ENCODE measurements at places on chromosomes 11 and 22.
A peak's percentile ranks its signal among the peaks of the same experiment; 100 is the strongest.

GRCh38 chr11:108009497-108010370 lies 1.0 kb downstream of the CUL5 start:
- DNase-seq: peak; percentile 10

DNA sequence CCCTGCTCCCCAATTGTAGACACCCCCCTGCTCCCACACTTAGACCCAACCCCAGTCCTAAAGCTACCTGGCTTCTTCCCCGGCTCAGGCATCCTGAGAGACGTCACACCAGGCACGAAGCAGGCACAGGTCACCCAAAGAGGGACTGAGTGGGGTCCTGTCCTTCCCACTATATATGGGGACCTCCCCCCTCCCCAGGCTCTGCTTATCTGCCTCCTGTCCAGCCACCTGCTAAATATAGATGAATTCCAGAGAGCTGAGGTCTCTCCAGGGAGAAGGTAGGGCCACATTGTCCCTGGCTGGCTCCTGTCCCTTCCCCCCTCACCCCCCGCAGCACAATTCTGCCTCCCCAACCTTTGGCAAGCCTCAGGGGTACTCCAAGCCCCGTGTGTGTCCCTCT lies at the start of gene MYBPC3:
Gene MYBPC3, minus strand, starts transcription at position 147 of the 400 bp plus-strand sequence. Its CDS starts 55 bp downstream, at position 92.
- DNase-seq: no peak

DNA sequence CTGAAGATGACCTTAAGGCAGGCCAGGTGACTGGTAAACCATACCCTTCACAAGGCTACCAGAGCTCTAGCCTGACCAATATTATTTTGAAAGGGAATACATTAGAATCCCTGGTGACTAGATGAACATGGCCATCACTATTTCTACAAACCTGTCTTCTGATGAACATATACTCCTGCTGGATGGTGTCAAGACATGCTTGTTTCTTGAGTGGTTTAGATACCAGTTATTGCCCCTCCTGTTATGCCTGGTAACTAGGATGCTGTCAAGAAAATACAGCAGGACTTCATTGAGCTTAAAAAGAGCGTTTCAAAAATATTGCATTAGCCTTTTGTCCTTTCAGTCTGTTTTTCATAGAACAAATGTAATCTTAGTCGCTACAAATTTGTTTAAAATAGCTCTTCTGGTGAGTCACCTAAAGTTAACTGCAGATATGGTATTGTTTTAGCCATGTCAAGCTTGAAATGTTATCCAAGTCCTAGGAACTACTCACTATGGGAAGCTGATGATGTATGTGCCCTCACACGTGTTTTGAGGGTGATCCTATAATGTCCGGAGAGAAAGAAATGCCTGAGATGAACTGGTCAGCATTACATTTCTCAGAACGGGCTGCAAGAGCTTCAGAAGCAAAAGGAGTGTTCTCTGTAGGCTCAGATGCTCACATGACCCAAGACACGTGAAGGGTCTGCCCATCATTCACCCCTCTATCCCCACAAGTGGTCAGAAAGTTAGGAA lies 20.6 kb downstream of the ADM start:
- DNase-seq: peak; percentile 93

DNA sequence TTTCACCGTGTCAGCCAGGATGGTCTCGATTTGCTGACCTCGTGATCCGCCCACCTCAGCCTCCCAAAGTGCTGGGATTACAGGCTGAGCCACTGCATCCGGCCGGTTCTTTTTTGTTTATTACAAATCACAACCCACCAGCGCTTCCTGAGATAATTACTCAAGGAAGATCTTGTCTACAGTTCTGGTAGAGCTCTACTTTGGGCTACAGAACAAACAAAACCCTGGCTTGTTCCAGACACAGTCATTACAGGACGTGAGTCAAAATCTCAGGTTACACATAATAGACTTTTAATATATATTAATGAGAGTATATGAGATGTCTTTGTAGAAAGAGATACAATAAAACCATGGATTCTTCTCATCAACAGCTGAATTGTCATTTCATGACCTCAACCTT lies 42.8 kb upstream of the NUP50 start:
- no peak for DNase-seq

DNA sequence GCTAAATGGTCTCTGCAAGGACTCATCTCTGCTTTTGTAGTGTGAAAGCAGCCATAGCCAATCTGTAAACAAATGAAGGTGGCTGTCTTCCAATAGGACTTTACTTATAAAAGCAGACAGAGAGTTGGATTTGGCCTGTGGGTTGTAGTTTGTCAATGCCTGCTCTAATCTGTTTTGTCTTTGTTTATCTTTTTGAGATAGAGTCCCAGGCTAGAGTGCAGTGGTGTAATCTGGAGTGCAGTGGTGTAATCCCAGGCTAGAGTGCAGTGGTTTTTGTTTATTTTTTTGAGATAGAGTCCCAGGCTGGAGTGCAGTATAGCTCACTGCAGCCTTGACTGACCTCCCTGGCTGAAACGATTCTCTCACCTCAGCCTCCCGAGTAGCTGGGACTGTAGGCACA lies 8.6 kb downstream of the PPP6R3 start:
- peak; percentile 53 for DNase-seq

DNA sequence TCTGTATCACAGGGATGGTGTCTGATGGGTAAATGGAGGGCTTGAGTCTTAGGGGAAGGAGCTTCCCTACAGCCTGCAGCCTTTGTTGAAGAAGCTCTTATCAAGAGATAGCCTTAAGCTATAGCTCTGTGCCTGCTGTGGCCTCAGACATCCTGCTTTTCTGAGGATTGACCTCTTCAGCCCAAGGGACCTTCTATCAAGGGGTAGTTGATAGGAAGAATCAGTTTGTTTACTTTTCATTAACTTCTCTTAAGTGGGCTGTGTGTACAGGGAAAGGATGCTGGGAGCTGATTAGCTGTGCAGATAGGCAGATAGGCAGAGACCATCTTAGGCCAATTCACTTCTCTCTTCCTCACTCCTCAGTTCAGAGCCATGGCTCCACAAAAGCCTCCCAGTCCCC lies 151.8 kb upstream of the CADM1 start:
- DNase-seq: no peak

DNA sequence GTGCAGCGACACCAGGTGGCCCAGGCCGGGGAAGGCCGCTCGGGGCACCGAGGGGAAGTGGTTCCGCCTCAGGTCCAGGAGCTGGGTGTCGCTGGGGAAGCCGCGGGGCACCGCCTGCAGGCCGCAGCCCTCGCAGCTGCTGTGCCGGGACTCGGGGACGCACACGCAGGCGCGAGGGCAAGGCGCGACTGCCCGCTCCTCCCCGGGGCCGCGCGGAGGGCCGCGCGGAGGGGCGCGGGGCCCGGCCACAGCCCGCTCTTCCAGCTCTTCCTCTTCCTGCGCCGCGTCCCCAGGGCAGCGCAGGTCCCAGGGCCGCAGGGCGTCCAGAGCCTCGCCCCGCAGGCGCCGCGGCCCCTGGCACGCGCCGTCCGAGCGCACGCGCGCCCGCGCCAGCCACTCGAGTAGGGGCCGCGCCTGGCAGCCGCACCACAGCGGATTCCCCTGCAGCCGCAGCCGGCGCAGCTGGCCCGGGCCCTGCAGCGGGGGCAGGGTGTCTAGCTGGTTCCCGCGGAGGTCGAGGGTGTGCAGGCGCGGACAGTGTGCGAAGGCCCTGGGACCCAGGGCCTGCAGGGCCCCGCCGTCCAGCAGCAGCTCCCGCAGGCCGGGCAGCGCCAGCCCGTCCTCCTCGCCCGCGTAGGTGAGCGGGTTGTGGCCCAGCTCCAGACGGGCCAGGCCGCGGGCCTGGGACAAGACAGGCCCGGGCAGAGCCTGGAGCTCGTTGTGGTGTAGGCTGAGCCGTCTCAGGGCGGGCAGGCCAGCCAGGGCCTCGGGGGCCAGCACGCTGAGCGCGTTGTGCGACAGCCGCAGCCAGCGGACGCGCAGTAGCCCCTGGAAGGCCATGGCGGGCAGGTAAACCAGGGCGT lies 2.8 kb downstream of the CHADL start:
- peak; percentile 27 for DNase-seq

GRCh38 chr11:73498343-73498742 lies 99.6 kb downstream of the FAM168A start:
- DNase-seq: no peak

GRCh38 chr22:28341001-28341400 lies 338.6 kb downstream of the TTC28 start:
- DNase-seq: no peak

DNA sequence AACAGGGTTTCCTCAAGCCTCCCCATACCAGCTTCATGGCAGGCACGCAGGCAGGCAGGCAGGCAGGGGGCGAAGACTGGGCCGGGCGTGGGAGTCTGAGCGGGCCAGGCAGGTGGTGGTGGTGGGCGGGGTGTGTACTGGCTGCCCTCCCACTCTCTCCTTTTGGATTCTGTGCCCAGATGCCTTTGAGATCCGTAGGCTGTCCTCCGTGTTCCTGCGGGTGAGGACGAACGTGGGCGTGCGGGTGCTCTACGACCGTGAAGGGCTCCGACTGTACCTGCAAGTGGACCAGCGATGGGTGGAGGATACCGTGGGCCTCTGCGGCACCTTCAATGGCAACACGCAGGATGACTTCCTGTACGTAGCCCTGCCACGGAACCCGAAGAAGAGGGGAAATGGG lies 23.0 kb downstream of the OTOG start:
- no peak for DNase-seq

DNA sequence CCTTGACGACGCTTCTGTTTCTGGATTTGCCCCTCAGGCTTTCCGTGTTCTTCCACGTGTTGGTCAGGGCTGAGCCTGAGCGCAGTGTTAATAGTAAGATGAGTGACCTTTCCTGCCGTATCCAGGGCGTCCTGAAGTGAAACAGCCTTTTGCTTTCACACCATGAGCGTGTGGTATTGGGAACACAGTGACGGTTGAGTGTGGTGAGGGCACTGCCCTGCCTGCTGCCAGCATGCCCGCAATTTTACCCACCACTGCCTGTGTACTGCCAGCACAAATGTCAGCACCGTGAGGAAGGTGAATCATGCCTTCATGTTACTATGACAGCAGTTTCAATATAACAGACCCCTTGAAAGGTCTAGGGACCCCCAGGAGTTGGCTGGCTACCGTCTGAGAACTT lies 217.1 kb downstream of the TBC1D22A start:
- no peak for DNase-seq

DNA sequence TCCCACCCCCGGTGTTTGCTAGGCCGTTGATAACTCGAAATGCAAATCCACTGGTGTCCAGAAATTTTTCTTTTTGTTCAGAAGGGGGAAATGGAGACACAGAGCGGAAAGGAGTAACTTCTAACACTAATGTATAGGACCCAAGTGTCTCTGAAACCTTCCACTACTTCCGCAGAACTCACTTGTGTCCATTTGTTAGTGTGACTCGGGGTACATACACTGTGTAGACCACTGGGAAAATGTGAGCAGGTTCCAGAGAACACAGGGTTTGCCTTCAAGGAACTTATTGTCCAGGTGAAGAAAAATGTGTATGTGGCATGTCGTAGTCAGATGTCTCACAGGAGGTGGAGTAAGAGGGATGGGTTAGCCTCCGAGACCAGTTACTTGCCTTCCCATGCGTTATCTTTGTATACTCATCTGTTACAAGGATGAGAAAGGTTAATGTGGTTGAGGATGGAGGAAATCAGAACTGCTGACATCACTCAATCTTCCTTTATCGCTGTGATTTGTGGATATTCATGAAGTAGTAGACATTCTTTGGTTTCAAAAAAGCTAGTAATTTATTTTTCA lies 857 bp downstream of the ARCN1 start:
- DNase-seq: peak; percentile 70

GRCh38 chr22:19806213-19807160 lies 45.9 kb downstream of the TBX1 start:
- peak; percentile 22 for DNase-seq

GRCh38 chr11:20112291-20113148 lies 47.8 kb downstream of the DBX1 start:
- DNase-seq: peak; percentile 99

- no peak for DNase-seq
Observed at GRCh38 chr11:97964332-97965004, 1056.3 kb upstream of the CNTN5 start.

- no peak for DNase-seq
Observed at GRCh38 chr22:32199341-32199740, 5.5 kb downstream of the RFPL2 start.

DNA sequence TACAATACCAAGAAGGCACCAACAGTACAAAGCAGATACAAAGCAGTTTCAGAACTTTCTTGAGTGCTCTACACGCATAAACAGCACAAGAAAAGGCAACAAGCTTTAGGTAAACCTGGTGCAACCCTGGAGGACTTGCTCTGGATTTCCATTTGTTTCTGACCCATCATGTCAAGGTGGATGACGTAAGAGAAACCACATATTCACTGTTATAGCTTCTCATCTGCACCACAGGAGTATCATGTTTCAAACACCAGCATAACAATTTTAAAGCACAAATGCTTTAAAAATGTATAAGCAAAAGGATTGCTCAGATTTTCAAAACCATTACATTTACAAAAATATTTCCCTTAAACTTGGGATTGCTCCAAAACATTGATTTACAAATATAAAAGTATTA lies 25.0 kb upstream of the YPEL1 start:
- DNase-seq: peak; percentile 95

DNA sequence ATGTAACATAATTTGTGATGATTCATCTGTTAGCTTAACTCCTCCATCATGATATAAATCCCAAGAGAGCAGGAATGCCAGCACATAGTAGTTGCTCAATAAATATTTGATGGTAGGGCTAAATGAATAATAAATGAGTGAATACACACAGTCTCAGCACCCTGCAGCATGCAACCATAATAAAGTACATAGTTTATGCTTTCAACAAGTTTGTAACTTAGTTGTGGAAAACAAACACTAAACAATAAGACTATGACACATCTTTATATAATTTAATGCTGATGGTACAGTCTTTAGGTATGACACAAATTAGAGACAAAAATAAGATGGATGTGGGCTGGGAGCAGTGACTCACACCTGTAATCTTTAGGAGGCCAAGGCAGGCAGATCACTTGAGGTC lies 3.8 kb downstream of the ALKBH8 start:
- peak; percentile 86 for DNase-seq

GRCh38 chr11:77183431-77183984 lies 55.5 kb downstream of the MYO7A start:
- DNase-seq: no peak

DNA sequence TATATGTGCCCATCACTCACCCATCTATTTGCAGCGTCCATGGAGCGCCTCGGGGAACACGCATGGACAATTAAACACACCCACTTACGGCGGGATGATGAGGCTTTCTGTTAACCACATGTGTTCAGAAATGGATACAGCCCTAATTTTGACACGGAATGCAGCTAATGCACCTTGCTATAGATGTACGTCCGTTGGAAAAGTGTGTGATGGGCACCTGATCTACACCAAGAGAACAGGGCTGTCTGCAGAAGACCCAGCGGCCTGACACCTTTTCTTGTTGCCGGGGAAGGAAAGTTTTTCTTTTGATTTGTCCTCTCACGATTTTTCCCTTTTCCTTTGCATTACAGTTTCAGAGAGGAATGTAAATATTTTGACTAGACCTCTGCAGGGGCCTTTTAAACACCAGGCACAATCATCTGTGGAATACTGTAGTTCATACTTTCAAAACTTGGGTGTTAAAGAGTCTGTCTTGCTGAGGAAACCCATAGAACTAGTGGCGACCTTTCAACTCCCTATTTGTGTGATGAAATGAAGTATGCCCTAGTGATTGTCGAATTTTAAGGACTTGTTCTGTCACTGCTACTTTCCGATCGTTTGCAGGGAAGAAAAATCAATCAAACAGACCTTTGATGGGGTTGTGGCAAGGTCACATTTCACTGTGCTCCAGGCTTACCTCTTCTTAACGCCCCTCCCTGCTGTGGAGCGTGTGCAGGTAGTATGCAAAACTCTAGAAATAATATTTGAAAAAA lies 16.5 kb upstream of the PAX6 start:
- no peak for DNase-seq

GRCh38 chr11:47587039-47587716 lies 700 bp downstream of the FAM180B start:
- DNase-seq: no peak

- peak; percentile 17 for DNase-seq
Observed at GRCh38 chr11:87428266-87428665, 390.5 kb downstream of the TMEM135 start.

GRCh38 chr11:96758957-96759356 lies 369.1 kb downstream of the JRKL start:
- no peak for DNase-seq
